ENCODE measurements at places on chromosomes 3 and 15.

DNA sequence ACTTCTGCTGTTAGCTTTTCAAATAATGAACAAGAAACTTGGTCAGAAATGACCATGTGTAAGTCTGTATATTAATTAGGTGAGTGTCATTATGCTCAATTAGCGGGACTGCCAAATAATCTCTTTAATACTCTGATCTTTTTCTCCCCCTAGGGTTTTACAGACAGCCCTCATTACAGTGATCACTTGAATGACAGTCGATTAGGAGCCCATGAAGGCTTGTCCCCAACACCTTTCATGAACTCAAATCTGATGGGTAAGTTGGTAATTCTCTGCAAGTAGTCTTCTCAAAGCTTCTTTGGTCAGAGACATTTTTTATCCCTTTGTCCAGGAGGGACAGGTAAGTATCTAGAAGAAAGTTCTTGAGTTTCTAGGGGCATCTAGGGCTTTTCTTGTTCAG lies 173.2 kb downstream of the TCF12 start:
- no peak for DNase-seq

GRCh38 chr3:171279972-171280371 lies 180.2 kb downstream of the TNIK start:
- no peak for DNase-seq

DNA sequence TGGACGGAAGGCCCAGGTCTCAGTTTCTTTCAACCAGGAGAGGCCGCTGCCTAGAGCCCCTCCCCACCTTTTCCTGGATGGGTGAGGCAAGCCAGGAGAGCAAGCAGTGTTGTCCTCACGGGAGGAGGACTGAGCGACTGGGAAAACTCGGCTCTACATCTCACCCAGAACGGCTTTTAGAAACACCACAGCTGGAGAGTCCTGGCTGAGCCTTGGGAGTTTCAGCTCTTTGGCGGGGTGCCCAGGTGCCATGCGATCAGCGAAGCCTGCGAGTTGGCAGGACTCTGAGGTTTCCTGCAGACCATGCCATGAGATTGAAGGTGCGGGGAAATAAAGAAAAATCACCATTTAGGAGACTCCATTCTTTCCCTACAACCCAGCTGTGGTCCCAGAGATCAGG lies 26.0 kb downstream of the PPCDC start:
- no peak for DNase-seq

DNA sequence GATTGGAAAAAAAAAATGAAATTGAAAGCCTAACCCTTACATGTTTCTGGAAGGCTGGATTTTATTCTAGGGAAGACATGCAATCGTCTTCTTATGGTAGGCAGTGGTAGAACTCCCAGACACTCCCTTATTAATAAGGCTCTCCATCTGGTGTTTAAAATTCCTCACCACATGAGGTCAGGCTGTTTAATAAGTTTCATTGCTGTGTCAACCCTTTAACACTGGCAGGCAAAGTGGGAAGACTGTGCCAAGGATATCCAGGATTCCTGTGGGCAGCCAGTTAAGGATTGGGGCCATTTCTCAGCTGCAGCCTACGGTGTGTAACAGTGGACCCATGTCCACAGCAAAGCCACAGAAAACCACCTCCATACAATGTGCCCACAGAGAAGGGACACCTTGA lies 225.5 kb upstream of the CHRM5 start:
- peak; percentile 24 for DNase-seq

- DNase-seq: no peak
Measured at GRCh38 chr15:72790302-72790910, 6.8 kb upstream of the ADPGK start.

DNA sequence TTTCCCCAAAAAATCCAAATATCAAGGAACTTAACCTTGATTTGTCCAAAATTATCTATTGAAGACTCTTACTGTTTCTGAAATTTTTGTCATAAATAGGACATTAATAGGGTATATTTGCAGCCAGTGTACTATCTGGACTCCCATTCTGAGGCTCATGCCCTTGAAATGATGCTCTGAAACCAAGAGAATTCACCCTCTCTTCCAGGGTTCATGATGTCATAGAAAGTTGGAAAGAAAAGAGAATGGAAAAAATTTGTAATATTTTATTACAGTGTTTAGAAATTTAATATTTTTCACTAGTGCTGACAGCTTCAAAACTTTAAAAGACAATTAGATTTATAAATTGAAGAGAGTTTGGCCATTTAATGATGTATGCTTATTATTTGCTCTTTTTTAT lies 712.5 kb downstream of the MCTP2 start:
- DNase-seq: no peak

GRCh38 chr3:150699068-150699639 lies 4.6 kb downstream of the ERICH6 start:
- no peak for DNase-seq

- DNase-seq: no peak
Measured at GRCh38 chr3:51275111-51275805, 109.8 kb upstream of the MANF start.

GRCh38 chr15:38102972-38103371 lies 149.7 kb upstream of the SPRED1 start:
- no peak for DNase-seq

DNA sequence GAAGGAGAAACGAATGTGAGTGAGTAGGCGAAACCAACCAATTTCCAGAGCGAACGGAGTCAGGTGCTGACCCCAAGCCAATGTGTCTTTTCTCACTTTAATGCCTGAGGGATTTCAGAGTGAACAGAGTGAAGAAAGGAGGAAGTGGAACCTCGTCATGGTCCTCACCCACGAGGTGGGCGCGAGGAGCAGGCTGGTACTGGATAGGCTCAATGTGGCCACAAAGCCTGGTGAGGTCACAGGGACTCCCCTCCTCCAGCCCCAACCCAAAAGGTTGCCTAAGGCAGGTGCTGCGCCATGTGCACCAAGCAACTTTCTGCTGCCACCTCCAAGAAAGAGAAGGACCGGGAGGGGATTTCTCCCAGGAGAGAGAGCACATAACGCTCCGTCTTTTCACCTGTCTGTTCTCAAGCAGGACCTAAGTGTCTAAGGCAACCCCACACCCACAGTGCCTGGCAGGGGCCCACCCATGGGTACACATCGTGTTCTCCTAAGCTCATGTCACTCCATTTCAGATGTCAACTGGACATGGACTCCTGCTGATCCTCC lies 3.8 kb downstream of the NRROS start:
- no peak for DNase-seq

DNA sequence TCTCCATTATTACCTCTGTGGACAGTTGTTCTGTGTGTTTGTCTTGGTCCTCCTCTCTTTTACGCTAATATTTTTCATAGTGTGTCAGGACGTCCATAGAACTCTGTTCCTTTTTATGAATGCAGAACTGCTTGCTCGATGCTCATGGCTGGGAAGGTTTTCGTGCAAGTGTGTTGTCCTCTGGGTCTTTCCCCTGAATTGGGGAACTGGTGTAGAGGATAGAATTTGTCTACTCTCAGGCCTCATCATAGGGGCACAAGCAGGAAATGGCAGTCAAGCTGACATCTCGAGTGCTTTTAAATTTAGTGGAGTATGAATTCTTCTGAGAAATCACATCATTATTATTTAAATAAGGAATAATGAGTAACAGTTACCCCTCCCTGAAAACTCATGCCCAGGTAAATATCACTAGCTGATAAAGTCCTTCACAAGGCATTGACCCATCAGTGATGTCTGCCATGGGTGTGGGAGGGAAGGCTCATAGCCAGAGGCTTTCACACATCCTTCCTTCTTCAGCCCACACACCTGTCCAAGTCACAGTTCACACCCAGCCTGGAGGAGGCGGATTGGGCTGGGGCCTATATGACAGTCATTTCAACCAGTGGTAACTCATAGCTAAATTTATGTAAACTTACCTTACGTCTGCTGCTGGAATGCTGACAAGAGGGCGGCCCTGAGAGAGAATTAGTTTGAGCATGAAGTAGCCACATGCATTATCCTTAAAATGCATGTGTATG lies 226.1 kb downstream of the PLCL2 start:
- DNase-seq: no peak

Data from astrocyte of the cerebellum (primary cell).